ENCODE measurements at places on chromosomes 7 and 10.

DNA sequence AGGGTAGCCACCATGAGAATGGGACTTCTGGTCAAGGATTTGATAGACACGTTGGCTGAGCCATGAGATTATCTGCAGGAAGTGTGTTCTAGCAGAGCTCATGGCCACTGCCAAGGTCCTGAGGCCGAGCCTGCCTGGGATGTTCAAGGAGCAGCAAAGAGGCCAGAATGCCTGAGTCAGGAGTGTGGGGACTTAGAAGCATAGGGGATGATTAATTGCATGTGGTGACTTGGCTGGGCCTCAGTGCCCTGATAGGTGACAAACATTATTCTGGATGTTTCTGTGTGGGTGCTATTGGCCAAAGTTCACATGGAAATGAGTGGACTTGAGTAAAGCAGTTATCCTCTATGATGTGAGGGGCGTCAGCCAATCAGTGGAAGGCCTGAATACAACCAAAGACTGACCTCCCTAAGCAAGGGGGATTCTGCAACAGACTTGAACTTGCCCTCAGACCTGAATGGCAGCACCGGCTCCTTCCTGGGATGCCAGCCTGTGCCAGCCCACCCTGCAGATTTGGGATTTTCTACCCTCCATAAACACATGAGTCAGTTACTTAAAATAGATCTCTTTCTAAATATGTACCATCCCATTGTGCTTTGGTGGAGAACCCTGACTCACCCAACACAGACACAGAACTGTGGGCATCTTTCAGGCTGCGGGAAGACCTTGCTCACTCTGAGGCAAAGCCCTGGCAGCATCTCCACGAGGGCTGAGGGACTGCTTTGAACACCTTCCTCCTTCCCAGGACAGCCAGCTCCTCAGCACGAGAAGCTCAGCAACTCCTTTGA, 363.9 kb upstream of the MGMT start:
- no peak for DNase-seq

DNA sequence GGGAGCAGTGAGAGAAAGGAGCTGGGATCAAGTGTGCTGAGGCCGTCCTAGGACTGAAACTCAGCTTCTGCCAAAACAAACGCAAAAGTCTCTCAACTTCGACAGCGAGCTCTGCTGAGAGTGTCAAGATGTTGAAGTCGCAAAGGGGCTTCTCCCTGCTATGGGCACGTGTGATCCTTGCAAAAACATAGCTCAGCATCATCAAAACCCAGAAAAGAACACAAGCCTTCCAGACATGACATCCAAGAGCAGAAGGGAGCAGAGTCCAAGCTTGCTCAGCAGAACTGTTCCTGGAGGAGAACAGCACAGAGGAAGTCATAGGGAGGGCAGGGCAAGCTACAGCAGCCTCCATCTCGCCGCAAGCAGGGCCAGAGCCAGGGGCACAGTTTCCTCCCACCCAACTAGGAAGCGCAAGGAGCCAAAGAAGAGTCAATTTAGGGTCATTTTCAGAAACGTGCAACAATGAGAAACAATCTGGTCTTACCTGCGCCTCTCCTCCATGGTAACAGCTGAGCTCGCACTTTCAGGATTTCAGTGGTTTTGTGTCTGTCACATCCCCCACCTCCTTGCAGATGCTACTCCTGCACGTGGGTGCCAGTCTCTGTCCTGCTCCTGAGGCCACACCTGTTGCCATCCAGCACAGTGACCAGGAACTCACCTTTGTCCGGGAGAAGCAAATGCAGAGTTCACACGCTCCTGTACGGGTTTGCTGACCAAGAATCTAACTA, 113.9 kb downstream of the DIP2C start:
- no peak for DNase-seq

DNA sequence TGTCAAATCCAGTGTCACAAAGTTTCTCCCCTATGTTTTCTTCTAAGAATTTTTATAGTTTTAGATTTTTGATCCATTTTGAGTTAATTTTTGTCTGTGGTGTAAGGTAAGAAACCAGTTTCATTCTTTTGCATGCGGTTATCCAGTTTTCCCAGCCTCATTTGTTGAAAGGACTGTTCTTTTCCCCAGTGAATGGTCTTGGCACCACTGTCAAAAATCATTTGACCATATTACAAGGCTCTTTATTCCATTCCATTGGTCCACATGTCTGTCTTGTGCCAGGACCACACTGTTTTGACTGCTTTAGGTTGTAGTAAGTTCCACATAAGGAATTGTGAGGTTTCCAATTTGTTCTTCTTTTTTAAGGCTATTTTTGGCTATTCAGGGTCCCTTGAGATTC, 64.0 kb downstream of the INPP5A start:
- no peak for DNase-seq

DNA sequence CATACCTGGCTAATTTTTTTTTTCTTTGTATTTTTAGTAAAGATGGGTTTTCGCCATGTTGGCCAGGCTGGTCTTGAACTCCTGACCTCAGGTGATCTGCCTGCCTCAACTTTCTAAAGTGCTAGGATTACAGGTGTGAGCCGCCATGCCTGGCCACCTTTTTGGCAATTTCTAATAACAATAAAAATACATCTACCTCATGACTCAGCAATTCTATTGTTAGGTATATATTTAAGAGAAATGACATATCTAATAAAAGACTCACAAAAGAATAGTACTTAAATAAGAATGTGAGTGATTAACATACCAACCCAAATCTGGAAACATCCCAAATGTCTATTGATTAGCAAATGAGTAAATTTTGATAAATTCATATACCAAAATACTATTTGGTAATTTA, 103.6 kb upstream of the PPP1R9A start:
- no peak for DNase-seq

- DNase-seq, result no peak
Observed at GRCh38 chr10:128364631-128365030, 238.4 kb upstream of the MKI67 start.

DNA sequence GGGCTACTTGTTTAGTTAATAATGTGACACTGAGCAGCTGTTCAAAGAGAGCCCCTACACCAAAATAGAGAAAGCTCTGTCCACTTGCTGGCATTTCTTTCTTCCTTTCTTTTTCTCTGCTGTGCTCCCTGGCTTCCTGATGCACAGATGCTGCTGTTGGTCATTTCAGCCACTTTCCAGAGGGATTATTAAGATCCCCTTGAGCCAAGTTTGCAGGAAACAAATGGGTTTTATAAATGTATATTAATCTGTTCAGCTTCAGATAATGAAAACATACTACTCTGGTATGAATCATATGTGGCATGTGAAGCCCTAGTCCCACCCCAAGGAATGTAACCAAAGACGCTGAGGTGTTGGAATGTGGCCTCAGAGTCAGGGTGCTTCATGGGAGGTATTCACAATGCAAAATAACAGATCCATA, 638.2 kb upstream of the FZD8 start:
- no peak for DNase-seq

DNA sequence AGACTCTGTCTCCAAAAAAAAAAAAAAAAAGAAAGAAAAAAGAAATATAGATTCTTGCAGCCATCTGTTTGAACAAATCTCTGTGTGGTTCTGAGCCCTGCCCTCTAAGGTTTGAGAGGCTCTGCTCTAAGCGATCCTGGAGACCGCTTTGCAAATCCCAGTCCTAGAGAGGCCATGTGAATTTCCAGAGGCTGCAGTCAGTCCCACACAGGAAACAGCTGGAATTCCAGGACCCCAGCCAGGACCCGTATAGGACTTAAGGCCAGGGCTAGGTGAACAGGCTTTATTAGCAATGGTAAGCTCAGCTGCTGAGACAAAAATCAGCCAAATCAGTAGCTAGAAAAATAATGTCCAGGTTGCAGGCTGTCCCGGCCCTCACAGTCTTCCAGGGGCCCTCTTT, 154.8 kb downstream of the RPS24 start:
- DNase-seq, result no peak

DNA sequence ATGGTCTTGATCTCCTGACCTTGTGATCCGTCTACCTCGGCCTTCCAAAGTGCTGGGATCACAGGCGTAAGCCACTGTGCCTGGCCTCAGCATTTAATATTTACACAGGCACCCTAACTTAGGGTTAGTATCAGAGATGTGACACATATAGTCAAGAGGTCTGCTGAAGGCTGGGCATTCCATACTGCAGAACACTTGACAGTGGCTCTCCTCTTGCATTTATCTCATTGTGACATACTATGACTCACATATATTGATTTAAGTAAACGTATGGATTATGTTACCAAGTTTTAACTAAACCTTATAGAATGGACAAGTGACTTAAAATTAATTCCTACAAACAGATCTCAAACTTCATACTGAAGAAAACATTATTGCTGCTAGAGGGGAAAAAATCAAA, 36.6 kb downstream of the BRAF start:
- no peak for DNase-seq

- DNase-seq, result no peak
Observed at GRCh38 chr7:105980645-105981396, 17.8 kb downstream of the CDHR3 start.

GRCh38 chr10:31593124-31593523, 274.1 kb downstream of the ZEB1 start:
- no peak for DNase-seq

DNA sequence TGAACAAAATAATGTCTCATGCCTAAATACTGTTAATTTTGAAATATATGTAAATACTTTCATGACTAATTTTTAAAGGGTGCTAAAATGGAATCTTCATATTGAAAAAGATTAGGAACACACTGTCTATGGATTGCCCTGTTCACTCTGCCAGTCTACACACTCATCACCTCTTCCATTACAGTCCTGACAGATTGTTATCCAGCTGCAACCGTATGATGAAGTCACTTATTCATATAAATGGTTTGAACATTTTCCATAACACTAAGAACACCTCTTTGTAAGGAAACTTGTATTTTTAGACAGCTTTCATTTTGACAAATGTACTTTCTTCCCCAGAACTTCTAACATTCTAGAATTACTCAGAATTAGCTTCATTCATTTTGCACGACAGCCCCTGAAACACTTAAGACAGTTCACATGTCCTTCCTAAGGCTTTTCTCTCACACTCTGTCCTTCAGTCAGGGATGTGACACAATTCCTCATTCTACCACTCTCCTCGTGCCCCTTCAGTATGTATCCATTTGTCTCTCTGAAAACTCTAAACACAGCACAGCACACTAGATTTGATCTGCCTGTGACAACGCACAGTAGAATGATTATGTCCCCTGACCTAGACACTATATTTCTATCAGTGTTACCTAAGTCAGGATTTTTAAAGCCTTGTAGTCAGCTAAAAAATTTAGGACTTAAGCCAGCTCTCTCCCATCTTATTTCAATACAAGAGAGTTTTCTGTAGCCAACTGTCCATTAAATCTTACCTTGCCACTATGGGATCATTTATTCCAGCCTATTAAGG, 71.9 kb downstream of the ORC5 start:
- no peak for DNase-seq

DNA sequence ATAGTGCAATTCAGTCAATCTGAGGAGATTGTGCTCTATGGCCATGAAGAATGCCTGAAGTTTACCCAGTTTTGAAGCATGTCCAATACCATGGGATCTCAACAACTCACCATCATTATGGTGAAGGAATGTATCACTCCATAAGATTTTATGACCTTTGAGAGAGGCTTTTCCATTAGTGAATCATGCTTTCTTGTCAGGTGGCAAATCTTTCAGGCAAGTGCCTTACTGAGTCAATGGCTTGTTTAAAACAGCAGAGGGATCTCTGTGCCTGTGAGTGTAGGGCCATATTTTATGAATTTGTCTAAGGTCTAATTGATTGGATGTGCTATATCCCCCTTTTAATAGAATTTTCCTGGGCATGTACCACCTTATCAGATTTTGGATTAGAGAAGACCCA, 131.5 kb downstream of the CCDC7 start:
- no peak for DNase-seq

DNA sequence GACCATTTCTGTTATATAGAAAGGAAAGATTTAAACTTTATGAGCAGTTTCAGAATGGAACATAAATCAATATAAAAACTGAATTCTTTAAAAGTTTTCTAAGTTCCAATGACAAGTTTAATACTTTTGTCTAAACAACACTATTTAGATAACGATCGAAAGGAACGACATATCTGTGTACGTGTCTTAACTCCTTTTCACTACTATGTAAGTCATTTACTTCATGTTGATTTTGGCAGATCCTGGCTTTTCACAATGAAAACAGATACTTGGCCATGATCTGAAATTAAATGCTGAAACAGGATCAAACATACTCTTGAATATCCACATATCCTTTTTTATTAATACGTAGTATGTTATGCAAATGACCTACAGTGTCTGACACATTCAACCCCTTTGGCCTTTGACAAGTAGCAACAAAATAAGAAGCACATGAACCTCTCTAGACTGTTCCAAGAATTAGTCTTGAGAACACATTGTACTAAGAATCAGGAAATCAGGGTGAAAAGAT, 41.9 kb downstream of the RNLS start:
- DNase-seq, result no peak

DNA sequence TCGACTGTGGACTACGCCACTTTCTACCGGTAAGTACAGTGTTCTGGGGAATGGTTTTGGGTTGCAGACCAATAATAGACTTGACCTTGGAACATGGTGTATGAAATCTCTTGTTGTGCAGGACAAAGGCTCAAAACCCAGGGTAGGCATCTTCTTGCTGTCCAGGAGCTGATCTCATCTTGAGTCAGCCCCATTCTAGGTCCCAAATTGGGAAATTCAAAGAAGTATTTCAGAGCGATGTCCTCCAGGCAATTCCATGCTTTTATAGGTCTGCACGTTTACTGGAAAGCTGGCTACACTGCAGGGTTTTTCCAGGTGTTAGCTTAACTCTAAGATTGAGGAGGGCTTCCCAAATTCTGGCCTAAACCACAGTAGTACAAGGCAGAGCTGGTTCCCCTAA, 180.7 kb downstream of the BMPER start:
- no peak for DNase-seq

DNA sequence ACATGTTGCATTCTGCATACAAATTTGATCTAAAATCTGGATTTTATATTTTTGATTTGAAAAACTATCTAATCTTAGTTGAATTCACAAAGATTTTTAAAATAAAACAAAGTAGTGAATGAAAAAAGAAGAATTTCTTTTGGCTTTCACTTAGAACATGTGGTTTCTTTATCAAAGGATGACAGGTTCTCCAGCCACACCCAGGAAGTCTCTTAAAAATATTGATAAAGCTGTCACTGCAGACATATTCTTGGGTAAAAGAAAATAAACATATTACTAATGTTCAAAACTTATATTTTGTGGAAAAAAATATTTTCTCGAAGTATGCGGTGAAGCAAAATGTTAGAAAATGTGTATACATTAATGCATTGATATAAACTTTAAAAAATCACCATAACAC, 44.3 kb downstream of the ARL4A start:
- DNase-seq, result no peak

GRCh38 chr10:103504181-103504783, 10.8 kb downstream of the NEURL1 start:
- DNase-seq, result no peak

All from putamen (tissue), 1 donor.